ENCODE measurements at places on chromosomes 4 and X. TPM values are rescaled to one million over a fixed set of nuclear protein-coding genes. Genes with fewer than 3 reads are reported as not detected.

DNA sequence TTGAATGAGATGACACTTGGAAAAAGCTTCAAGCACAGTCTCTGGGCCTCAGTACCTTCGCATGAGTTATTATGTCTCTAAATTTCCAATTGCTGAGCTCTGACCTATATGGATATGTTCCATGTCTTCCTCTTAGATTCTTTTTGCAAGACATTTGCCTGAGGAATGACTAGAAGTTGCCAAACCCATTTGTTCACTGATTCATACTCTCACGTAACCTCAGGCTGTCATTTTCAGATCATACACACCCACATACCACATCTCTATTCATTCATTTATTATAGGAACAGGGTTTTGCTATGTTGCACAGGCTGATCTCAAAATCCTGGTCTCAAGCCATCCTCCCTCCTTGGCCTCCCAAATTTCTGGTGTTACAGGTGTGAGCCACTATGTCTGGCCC, 2137.1 kb upstream of the TENM3 start:
- peak; percentile 51 for DNase-seq

DNA sequence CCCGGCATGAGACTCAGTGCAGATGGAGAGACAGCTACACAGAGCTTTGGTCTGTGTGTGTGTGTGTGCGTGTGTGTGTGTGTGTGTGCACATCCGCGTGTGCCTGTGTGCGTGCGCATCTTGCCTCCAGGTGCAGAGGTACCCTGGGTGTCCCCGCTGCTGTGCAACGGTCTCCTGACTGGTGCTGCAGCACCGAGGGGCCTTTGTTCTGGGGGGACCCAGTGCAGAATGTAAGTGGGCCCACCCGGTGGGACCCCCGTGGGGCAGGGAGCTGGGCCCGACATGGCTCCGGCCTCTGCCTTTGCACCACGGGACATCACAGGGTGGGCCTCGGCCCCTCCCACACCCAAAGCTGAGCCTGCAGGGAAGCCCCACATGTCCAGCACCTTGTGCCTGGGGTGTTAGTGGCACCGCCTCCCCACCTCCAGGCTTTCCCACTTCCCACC, 14.3 kb downstream of the FGFR3 start:
- DNase-seq: no peak

DNA sequence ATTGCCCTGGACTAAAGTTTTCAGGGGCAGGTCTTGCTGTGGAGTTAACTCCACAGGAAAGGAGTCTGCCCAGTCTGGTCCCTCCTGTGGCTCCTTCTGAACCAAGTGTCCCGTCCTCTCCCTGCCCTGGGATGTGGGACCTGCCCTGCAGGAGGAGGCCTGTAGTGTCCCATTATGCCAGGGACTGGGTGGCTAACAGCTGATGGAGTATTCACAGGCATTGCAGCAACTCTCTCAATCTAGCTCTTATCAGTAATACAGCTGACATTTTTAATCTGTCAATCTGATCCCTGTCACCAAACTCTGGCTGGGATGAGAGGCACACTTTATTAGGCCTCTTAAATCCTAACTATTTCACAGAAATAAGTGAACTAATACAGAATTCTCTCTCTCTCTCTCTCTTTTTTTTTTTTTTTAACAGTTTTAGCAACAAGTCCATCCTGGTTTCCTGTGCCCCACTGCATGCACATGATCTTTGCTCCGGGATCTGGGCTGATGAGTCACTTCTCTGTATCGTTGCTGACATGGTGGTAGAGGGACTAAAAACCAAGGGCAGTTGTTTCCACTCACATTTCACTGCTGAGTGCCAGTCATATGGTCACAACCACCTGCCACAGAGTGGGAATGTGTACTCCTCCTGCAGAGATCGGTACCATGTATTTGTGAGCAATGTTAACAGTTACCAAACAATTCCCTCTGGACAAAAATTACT, 39.1 kb downstream of the HAND2 start:
- peak; percentile 91 for DNase-seq

- peak; percentile 80 for DNase-seq
These were observed 1103.1 kb upstream of the TENM3 start for GRCh38 chr4:181140037-181140603.

- DNase-seq: peak; percentile 27
These were observed 29.4 kb downstream of the EVC2 start for GRCh38 chr4:5678977-5679376.

- DNase-seq: no peak
These were observed 4.1 kb downstream of the SEPTIN6 start for GRCh38 chrX:119688911-119689321.

GRCh38 chrX:135977611-135978010, 3.8 kb upstream of the MMGT1 start:
- DNase-seq: peak; percentile 52

DNA sequence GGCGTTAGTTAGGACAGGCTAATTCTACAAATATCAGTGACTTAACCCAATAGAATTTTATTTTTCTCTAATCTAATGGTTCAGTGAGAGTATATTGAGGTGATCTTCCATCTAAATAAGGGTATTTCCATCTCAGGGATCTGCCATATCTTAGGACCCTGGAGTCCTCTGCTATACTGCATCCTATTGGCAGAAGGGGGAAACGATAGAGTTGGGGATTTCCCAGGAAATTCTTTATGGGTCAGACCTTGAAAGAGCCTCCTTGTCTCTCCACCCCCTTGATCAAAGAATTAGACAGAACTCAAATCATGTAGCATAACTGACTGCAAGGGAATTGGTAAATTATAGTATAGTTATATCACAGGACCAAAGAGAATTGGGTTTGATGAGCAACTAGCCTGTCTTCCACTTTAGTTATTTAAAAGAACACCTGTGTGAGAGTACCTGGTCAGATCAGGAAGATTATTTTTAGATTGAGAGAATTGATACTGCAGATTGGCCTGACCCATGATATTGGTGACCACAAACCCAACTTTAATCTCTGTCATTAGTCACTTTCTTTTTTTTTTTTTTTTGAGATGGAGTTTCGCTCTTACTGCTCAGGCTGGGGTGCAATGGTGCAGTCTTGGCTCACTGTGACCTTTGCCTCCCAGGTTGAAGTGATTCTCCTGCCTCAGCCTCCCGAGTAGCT, 25.6 kb downstream of the SMARCA5 start:
- DNase-seq: no peak

Gene EPGN
- total RNA-seq: 0.26 TPM

Gene SLC10A4
- total RNA-seq: not detected

Gene SMIM31
- total RNA-seq: not detected

DNA sequence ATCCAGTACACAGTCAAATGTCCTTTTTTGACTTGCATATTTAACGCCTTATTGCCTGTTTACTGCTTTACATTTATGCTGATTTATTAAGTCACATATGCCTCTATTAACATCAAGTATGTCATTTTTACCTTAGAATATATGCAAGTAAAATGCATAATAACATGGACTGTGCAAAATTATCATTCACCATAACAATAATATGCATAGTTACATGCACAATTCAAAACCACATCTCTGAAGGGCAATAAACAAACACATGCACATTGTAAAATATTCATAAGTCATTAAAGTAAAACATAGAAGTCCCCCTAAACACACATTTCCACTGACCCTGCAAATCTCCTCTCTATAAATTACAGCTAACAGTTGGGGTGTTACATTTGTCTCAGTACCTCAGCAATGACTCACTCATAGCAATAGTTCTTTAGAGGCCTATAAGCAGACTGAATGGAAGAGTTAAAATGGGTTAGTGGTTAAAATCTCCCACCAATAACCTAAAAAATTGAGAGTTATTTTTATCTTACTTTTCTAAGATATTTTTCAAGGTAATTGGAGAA, 61.1 kb downstream of the ADAMTS3 start:
- DNase-seq: no peak

DNA sequence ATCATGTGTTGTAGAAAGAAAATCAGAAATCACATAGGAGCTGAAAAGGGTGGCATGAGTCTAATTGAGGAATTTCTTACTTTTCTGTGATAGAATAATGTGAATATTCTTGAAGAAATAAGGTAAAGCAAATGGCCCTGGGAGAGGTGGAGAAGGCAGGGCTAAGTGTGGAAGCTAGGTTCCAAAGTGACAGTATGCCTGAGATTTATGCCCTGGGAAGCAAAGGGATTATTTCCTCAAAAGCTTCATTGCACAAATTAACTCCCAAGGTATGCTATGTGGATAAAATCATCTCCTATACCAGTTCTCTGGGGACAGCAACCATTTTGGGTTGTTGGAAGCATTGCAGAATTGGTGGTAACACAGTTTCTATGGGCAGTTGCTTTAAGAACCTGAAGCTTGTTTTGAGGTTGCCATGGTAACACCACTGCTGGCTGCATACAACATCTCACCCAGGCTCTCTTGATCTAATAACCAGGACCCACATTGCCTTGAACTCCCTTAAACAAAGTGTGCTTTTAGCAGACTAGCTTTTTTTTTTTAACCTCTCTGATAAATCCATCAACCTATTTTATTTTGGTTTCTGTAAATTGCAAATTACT, 21.0 kb downstream of the MAOA start:
- DNase-seq: no peak

Gene CPE
- 51.7 TPM for total RNA-seq

- DNase-seq: no peak
These were observed 5.5 kb upstream of the C4orf50 start for GRCh38 chr4:6023731-6024130.

Measured in fibroblast of lung (primary cell).